Stimulated activated CD4-positive, alpha-beta T cell treated with anti-CD3 and anti-CD28 coated beads, TNF-alpha, amount 100 ng/mL, for 48 hours (primary cell): ENCODE measurements at places on chromosomes 11 and 22.

DNA sequence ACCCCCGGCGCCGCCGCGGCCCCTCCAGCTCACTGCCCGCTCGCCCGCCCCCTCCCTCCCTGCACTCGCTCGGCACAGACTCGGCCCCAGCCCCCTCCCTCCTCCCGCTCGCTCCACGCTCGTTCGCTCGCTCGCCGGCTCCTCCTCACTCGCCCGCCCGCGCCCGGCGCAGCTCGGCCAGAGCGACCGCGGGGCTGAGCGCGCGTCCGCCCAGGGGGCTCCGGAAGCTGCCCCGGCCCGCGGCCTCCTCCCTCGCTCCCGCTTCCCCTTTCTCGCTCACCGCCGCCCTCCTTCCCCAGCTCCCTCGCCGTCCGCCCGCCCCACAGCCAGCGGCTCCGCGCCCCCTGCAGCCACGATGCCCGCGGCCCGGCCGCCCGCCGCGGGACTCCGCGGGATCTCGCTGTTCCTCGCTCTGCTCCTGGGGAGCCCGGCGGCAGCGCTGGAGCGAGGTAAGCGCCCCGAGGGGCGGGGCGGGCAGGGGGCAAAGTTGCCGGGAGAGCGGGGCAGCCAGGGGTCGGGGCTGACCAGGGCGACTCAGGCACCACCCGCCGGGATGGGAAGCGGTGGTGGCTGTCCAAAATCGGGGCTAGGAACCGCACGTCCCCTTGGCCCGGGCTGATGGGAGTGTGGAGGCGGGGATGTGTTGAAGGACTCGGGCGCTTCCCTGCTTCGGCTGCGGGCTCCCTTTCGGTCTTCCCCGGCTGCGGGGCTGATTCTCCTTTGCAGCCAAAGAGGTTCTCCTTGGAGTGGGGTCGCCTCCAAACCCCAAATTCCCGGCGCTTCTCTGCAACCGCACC, at the start of gene SEZ6L:
SEZ6L (plus strand) TSS at position 148 of the 797 bp plus-strand sequence; CDS start at position 356, 208 bp downstream.
- no peak for DNase-seq

DNA sequence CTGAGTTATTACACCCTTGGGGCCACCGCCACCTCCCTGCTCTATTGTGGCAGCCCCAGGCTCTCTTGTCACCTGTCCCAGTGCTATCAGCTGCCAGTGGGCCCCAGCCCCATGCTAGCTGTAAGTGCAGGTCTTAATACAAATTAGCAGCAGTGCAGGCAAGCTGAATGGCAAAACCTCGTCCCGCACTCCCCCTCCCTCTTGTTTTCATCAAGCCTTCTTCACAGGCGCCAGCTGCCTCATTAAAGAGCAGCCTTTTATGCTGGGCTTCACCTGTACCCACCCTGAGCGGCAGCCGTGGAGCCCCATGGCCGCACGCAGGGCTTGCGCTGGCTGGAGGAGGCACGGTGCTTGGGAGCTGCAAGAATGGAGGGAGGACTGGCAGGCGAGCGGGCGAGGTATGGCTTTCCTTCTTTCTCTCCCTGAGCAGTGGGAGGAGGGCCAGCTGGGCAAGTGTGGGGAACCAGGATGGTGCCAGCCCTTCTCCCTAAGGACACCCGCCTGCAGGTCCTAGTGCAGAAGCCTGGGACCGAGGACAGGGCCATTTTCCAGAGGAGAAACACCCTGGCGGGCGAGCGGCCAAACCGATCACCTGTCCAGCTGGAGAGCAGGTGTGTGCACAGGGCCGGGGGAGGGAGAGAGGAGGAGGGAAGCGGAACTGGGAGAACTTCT, 70.7 kb downstream of the FLI1 start:
- no peak for DNase-seq

- DNase-seq = no peak
Measured at GRCh38 chr22:42528591-42529307, 9.2 kb upstream of the RRP7A start.

DNA sequence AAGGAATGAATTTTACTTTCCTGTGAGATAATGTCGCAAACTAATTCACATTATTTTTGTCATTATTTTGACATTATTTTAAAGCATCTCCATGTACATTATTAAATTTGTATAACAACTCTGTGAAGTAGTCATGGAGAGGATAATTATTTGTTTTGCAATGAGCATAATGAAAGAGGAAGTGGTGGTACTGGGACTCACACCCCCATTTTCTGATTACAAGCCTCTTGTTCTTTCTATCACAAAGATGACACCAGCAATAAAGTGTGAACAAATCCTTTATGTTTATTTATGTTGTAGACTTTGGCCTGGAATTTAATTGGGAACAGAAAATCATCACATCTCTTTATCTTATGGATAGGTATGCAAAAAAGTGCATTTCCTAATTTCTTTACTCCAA, 522.6 kb downstream of the TMEM135 start:
- no peak for DNase-seq

DNA sequence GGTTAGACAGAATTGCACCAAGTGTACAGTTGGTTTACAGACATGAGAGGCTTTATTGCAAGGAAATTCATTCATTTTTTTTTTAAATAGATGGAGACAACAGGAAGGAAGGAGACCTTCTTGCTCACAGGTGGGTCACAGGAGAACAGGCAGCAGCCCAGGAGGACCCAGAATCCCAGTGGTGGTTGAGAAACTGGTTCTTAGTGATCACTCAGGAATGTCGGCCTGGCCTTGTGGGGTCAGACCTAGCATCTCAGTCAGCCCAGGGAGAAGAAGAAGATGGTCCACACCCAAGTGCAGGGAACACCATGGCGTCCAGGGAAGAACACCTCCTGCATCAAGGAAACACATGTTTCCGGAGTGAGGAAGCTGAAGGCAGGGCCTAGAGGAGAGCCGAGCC, 849 bp downstream of the KRTAP5-11 start:
- no peak for DNase-seq

DNA sequence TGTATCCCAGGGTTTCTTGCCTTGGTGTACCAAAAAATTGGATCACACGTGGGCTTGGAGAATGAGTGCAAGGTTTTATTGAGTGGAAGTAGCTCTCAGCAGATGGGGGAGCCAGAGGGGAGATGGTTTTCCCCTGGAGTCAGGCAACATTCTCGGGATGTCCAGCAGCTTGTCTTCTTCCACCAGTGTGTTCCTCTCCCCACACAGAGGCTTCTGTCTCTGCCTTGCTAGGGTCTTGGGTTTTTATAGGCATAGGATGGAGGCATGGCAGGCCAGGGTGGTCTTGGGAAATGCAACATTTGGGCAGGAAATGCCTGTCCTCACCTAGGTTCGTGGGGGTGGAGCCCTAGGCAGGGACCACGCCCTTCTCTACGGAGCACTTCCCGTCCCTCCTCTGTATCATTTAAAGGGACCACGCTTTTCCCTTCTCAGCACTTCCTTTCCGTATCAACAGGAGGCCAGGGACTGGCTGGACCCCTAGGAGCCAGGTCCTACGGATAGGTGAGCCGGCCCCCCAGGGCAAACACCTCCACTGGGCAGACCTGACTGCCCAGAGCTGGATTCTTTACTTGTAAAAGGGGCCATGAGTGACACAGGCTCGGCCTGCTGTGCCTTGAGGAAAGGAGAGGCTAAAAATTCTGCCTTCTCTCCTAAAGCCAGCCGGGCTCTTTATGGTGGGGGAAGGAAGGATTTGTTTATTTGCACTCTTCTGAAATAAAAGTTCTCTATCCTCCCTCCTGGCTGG, 55.3 kb upstream of the CCDC188 start:
- DNase-seq = peak; percentile 49

DNA sequence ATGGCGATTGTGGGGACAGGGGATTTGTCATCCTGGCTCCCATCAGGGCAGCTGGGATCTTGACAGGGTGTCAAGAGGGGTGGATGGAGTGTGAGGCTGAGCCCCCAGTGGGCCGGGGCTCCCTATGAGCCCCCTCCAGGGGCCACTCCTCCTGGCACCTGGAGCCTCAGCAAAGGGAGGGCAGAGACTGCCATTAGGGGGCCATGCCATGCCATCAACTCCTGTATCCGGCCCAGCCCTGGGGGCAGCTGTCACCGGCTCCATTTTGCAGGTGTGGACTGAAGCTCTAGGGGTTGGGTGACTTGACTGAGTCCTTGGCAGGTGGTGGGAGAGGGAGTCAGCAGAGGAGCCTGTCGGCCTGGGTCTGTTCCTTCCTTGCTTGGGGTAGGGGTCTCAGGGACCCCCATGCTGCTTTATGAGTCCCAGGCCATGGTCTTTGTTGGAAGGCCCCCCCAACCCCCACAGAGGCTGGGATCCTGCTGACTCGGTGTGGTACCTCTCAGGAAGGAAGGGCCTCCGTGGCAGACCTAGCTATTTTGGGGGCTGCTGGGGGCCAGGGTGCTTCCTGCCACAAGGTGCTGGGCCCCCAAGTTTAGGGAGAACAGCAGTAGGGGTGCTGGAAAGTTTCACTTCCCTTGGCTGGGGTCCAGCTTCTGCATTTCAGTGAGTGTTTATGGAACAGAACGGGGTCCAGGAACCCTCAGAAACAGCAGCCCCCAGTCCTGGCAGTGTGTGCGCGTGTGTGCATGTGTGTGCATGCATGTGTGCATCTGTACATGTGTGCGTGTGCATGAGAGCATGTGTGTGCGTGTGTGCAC, 1.5 kb downstream of the ACY3 start:
- no peak for DNase-seq

GRCh38 chr11:32729976-32730375, 64.5 kb downstream of the CCDC73 start:
- DNase-seq = no peak

GRCh38 chr11:19768815-19769214, 56.2 kb downstream of the NAV2 start:
- DNase-seq = no peak

- no peak for DNase-seq
Measured at GRCh38 chr22:49149721-49150608, 677.7 kb downstream of the BRD1 start.

DNA sequence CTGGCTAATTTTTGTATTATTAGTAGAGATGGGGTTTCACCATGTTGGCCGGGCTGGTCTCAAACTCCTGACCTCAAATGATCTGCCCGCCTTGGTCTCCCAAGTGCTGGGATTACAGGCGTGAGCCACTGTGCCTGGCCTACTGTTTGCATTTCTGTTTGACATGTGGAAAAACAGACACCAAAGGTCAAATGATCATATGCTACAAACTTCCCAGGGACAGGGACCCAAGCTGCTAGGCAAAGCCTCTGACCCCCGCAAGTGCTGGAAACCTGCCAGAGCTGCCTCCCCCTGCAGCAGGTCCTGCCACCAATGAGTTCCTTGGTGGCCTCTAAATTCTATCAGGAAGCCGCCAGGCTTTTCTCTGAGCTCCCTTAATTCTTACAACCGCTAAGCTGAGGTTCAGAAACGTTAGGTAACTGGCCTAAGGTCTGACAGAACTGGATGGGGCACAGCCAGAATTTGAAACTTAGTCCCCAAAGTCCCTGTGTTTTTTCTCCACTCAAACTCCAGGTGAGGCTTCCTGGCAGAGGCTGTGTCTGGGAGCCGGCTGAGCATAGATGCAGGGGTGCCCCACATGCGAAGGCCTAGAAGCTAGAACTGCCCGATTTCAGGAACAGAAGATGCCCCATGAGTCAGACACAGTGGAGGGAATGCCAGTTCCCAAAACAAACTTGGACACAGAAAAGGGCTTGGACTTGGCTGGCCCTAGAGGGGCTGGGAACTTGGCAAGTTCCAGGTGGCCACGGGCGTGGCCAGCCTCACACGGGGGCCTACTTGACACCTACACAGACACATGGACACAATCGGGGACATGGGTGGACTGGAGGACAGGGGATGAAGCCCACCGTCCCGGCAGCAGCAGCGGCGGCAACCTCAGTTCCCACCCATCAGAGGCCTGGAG, 7.4 kb downstream of the CSNK1E start:
- no peak for DNase-seq
